ENCODE measurements at places on chromosomes 3 and 15.

DNA sequence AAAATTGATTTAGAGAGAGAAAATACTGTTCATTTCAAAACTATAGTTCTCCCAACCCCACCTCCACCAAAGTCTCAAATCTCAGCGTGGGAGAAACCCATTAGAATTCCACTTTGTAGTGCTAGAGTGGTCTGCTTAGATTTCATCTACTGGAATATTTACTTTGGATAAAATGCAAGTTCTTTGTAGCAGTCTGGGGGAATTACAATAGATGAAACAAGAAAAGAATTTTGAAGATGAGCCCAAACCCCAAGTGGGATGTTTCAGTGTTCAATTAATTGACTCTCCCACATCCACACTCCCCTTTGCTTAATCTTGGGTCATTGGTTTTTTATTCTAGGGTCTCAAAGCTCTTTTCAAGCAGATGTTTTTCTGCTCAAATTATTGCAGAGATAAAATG, 97.8 kb downstream of the RPL22L1 start:
- DNase-seq, result no peak

GRCh38 chr3:64983583-64984359, 296.0 kb upstream of the ADAMTS9 start:
- no peak for DNase-seq

GRCh38 chr3:52831500-52832301, 1.2 kb upstream of the ITIH4 start:
- DNase-seq, result peak; percentile 63

- no peak for DNase-seq
These were observed 2.9 kb downstream of the POLQ start for GRCh38 chr3:121542924-121543323.

- DNase-seq, result peak; percentile 70
These were observed 93.1 kb upstream of the KBTBD8 start for GRCh38 chr3:66904831-66905493.

DNA sequence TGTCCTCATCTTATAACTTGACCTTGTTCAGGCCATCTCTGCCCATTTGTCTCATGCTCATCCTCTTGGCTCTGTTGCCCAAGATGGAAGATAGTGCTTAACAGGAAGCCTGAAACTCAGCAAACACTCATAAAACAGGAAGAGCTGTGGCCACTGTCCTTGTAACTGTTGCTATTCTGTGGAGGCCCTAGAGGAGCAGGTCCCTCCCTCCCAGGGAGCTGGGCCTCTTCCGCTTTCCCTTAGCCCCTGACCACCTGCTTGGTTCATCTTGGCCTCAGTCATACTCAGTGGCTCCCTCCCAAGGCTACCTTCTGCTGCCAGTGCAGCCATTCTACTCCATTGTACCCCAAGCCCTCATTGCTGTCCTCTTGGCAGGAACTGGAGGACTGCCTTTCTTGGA, 3.5 kb downstream of the MAPKAPK3 start:
- peak; percentile 85 for DNase-seq

DNA sequence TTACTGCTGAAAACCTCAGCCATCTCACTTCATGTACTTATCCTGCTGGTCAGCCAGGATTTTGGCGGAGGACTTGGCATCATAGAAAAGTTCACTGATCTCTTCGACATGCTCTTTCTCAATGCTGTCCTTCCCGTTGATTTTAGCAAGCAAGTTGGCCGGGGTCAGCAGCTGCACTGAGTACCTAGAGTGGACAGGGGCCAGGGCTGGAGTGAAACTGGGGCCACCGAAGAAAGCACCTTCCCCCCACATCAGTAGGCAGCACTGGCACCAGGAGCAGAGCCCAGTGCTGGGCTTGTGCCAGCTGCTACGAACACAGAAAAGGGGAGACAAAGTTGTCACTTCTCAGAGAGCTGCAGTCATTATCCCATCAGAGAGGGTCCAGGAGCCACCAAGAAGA, 29.0 kb downstream of the SEC61A1 start:
- DNase-seq, result no peak

GRCh38 chr3:115903843-115904242, 280.5 kb downstream of the GAP43 start:
- DNase-seq, result no peak

DNA sequence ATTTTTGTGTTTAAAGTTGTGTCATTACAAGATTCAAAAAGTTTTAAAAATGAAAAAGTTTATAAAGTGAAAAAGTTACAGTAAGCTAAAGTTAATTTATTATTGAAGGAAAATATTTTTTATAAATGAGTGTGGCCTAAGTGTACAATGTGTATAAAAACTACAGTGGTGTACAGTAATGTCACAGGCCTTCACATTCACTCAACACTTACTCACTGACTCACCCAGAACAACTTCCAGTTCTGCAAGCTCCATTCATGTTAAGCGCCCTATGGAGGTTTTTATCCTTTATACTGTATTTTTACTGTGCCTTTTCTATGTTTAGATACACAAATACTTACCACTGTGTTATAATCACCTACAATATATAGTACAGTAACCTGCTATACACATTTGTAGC, 76.3 kb downstream of the DTWD1 start:
- DNase-seq, result no peak

DNA sequence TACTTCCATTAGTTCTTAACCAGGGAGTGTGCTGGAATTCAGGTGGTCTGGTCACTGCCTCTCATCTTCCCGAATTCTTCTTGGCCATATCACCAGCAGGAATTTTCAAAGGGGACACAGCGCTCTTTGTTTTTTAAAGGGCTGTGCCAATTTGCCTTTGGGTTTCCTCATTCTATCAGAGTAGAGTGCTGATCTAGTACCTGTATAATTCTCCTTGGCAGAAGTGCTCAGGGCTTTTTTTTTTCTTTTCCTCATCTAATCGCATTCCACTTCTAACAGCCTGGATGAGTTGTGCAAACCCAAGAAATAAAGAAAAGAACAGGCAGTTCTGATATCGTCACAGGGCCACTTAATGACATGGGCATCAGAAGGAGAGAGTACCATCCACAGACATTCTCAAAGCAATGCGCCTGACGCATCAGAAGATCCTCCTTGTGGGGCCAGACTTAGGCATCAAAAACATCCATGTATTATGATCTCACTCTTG, 121.0 kb downstream of the ASB7 start:
- no peak for DNase-seq

DNA sequence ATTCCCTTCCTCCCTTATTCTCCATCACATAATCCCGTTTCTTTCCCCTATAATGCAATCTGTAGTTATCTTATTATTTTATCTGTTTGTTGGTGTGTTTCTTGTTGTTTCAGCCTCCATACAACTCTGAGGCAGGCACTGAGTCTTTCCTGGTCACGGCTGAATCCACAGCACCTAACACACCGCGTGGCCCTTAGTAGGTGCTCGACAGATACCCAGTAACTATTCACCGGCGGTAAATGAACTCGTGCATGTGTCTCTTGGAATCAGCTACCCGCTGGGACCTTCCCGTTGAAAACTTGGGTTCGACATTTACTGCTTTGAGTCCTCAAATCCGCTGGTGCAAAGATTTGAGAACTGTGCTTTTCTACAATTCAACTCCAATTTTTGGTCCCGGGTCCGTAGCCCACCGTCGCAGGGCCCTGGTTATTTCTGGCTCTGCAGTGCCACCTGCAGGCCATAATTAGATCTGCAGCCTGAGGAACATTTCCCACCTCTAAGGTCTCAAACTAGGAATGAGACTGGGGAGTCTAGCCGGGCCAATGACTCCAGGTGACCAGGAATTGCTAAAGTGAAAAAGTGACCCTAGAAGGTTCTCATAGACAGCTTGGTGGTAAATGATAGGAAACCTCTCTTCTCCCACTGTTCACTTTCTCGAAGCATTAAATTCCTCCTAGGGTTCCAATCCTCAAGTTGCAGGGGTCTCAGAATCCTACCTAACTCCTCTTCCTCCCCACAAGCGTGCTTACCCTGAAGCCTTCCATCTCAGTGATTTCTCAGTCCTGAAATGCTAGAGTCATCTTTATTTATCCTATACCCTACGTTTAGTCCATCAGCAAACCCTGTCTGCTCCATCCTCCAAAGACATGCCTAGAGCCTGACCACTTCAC, 40.0 kb upstream of the TRH start:
- peak; percentile 55 for DNase-seq

DNA sequence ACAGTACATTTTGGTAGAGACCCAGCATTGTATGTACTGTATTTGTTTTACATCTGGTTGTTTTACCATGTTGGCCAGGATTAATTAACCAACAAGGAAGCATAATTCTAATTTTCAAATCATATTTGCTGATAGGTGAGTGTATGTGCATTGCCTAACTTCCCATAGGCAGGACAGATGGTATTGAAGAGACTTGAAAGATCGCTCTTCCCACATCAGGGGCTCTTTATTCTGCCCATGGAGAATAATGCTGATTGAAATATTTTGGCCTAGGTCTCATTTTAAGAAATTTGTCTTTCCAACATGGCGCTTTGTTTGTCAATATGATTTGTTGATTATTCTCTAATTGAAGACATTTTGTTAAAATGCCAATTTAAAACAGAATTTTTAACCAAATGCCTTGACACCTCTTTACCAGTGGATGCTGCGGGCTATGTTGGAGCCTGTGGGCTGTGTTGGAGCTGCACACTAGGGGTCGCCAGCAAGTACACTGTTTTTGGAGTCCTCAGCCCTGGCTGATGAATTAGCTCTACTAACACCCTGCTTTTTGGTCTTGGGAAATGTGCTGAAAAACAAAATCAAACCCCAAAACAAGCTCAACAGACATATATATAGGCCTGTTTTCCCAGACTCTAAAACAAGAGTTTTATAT, 5.3 kb downstream of the P2RY12 start:
- DNase-seq, result peak; percentile 50

GRCh38 chr3:64187065-64187959, 38.0 kb downstream of the PRICKLE2 start:
- DNase-seq, result no peak

DNA sequence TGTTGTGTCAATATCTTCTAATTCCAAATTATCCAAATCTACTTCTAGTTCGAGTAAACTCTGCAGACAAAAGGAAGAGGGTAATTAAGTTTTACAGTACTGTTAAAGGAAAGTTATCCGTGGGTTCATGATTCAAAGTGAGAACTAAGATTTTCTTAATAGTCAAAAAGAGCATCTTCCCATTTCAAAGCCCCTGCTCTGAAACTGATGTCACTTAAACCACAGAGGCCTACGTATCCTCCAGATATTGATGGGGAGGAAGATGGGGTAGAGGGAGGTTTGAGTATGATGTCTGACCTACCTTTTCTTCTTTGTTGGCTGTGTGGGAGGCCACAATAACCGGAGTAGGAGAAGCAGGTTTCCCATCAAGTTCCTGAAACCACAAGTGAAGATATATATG, 14.1 kb downstream of the MRPS22 start:
- no peak for DNase-seq

GRCh38 chr15:81813215-81813614, 232.6 kb downstream of the MEX3B start:
- DNase-seq, result no peak

GRCh38 chr15:39833515-39833981, 50.9 kb upstream of the FSIP1 start:
- no peak for DNase-seq

- no peak for DNase-seq
These were observed 19.3 kb upstream of the SLC4A7 start for GRCh38 chr3:27503526-27503925.

DNA sequence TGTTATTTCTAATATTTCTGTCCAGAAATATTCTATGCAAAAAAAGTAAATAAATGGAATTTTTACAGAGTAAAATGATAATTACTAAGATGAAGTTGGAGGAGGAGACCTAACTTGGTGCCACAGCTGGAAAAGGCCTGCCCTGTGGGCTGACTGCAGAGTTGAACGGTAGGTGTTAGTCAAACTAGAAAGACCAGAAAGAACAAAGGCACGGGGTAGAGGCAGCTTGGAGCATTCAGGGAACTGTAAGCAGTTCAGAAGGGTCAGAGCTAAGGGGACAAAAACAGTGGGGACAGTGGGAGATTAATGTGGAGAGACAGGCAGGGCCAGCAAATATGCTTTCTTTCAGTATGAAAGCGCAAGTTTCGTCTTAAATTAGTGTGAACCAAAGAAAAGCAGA, 39.3 kb upstream of the PTPRG start:
- DNase-seq, result no peak

- DNase-seq, result peak; percentile 36
These were observed 2.9 kb downstream of the HDDC3 start for GRCh38 chr15:90929246-90930019.

DNA sequence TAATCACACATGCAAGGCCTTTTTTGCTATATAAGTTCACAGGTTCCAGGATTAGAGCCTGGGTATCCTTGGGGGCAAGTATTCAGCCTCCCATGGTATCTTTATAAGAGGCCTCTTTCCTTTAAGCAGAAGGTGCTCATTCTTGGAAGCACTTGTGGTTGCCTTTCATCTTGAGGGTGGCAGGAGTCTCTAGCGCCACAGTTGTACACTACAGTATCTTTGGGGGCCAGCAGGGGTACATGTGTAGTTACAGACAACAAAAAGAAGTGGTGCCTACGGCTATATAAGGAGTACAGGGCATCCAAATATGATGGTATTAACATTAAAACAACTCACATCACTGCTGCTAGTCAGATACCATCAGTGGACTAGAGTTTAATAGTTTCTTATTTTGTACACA, 62.1 kb downstream of the CCR1 start:
- DNase-seq, result no peak

GRCh38 chr3:169573148-169573547, 90.4 kb downstream of the MECOM start:
- DNase-seq, result no peak

GRCh38 chr3:40307176-40307575, 2.3 kb upstream of the EIF1B start:
- no peak for DNase-seq

GRCh38 chr15:80730926-80731325, 35.8 kb downstream of the ABHD17C start:
- peak; percentile 41 for DNase-seq

DNA sequence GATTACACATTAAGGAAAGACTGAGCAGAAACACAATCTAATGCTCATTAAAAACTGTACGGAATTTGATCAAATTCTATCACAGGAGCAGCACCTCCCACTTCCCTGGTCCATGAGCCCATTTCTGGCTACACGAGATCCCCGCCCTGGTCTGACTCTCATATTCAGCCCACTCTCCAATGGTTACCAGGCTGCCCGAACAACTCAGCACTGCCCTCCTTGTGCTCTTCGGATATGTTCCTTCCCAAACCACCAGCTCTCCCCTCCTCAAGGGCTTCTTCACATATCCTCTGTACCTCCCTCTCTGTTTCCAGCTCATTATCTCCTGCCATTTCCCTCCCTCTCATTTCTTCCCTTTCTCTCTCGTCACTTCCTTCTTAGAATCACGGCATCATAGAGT, 180.5 kb downstream of the RSL24D1 start:
- DNase-seq, result no peak

GRCh38 chr3:117011687-117012250, 302.2 kb downstream of the TUSC7 start:
- no peak for DNase-seq

DNA sequence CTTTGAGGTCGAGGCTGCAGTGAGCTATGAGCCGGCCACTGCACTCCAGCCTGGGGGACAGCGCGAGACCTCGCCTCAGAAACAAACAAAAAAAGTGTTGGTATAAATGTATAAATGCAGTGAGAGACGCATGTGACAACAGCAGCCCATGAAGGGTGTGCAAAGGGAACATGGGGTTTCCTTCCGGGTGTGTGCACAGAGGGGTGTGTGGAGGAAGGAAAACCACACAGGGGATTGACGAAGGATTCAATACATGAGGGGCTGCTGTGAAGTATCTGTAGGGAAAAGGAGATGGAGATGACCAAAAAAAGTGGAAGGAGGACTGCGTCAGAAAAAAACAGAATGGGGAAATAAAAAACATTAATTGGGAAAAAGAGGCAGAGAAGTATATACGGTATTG, 1.1 kb downstream of the MTFMT start:
- peak; percentile 8 for DNase-seq

- peak; percentile 78 for DNase-seq
These were observed 20.2 kb upstream of the BTLA start for GRCh38 chr3:112519424-112520001.

Measured in suppressor macrophage (primary cell).